ENCODE measurements at places on chromosomes 4 and X.
A peak's percentile ranks its signal among the peaks of the same experiment; 100 is the strongest.

GRCh38 chrX:154485150-154486051 lies 1.0 kb downstream of the UBL4A start:
- DNase-seq = peak; percentile 29

GRCh38 chrX:135454816-135455215 lies 33.1 kb downstream of the SMIM10L2A start:
- no peak for DNase-seq

GRCh38 chr4:2361366-2362265 lies 56.8 kb downstream of the ZFYVE28 start:
- DNase-seq = no peak

DNA sequence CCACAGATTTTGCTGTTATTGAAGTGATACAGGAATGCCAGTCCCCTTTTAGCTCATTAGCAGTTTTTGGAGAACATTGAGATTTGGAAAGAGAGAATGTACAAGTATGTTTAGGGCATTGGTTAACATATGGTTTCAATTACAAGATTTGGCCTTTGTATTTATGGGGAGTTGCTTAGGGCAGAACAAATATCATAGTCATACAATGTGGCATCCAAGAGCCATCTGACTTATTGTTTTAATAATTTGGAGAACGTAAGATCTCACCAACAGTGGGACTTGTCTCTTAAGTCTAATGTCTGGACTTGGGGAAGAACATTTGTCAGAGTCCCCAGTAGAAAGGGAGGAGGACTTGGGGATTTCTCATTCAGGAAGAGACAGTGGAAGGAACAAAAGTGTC lies 166.1 kb downstream of the STK32B start:
- DNase-seq = no peak

DNA sequence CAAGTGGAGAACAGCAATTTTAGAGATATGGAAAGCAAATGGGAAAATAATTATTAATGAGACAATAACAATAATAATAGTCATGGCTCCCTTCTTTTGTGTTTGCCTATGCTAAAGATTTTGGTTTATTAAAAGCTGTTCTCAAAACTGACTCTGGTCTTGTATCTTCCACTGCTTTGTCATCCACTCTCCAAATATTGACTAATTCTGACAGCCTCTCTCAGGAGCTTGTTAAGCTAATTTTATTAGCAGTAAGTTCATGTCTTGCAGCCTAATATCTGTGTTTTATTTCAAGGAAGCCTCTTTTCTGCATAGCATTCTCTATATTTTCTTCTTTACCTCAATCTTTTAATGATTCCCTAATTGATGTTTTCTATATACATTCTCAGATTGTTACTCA lies 1419.8 kb downstream of the ARAP2 start:
- no peak for DNase-seq

- DNase-seq = no peak
These were observed 1927.3 kb downstream of the STIM2 start for GRCh38 chr4:28787947-28788346.

DNA sequence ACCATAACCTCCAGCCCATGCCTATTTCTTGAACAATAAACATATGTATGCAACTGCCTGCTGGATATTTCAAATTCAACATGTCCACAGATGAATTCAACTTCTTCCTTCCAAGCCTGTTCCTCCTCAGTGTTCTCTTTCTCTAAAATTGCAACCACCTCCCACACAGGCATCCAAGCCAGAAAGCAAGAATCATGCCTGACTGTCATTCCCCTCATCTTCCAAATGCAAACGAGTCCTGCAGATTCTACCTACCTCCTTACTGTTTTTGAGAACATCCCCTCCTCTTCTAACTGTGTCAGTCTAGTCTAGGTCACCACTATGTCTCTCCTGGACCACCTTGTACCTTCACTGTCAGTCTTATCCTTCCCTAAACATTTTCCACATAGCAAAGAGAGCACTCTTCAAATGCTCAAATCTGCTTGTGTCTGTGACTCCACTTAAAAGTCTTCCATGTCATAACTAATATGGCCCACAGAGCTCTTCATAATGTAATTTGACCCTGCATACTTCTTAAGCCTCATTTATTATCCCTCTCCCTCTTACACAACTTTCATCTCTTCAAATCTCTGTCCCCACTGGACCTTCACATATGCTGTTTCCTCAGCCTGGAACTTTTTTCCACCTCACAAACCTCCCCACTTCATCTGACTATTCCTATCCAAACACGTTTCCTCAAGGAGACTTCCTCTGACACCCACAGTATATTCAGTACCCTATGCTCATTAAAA lies 25.7 kb downstream of the MAPK10 start:
- DNase-seq = no peak

GRCh38 chrX:136185401-136186022 lies 38.2 kb downstream of the FHL1 start:
- DNase-seq = no peak

- no peak for DNase-seq
These were observed 13.3 kb downstream of the CETN2 start for GRCh38 chrX:152817078-152817764.

DNA sequence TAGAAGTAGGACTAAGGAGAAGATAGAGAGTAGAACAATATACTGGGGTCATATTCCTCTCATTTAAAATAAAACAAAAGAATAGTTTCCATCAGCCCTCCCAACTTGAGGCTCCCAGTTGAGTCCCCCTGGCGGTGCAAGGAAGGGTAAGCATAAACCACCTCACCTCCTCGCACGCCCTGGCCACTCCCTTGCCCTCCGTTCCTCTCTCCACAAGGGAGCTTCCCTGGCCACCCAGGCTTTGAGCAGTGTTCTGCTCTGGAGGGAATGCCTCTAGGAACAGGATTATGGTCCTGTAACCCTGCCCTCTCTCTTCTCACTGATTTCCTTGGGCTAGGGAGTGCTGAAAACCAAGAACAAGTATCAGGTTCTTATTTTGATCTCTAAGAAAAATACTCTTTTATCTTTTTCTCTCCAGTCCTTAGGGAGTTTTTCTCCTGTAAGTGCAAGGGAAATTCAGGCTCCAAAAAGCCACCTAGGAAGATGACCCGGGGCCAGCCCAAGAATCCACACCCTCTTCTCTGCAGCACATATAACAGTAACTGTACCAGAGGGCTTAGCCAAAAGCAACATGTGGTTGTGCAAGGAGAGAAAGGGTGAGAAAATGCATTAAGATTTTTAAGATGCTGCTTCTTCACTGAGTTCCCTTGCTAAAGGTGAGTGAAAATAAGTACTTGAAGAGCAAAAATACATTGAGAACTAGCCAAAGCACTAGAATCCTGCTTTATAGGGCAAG lies 69.9 kb downstream of the USP38 start:
- no peak for DNase-seq

GRCh38 chr4:126465341-126465740 lies 1150.6 kb downstream of the FAT4 start:
- no peak for DNase-seq

GRCh38 chrX:72604705-72605104 lies 32.1 kb upstream of the HDAC8 start:
- DNase-seq = no peak

- no peak for DNase-seq
These were observed 156.4 kb upstream of the PCDH10 start for GRCh38 chr4:132992686-132993085.

DNA sequence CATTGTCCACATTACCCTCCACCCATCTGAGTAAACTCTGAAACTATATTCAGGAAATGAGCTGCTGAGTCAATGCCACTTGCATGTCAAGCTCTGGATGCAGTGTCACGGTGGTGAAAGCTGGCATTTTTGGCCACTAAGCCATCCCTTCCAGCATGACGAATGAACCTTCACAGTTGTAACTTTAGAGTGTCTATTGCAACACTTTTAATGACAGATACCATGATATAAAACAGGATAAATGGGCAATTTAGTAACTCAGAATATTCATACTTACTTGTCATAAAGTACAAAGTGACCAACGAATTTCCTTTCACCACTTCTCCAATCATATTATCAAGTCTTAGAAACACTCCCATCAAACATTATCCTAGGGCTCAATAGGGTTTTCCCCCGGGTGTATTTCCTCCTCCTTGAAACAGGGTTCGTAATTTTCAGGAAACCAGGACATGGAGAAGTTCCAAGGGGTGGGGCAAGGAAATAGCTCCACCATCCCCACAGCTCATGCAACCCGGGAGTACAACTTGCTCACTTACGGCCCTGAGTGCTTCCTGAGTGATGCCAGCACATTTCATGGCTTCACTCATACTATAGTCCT lies 73.1 kb downstream of the MTHFD2L start:
- DNase-seq = no peak

DNA sequence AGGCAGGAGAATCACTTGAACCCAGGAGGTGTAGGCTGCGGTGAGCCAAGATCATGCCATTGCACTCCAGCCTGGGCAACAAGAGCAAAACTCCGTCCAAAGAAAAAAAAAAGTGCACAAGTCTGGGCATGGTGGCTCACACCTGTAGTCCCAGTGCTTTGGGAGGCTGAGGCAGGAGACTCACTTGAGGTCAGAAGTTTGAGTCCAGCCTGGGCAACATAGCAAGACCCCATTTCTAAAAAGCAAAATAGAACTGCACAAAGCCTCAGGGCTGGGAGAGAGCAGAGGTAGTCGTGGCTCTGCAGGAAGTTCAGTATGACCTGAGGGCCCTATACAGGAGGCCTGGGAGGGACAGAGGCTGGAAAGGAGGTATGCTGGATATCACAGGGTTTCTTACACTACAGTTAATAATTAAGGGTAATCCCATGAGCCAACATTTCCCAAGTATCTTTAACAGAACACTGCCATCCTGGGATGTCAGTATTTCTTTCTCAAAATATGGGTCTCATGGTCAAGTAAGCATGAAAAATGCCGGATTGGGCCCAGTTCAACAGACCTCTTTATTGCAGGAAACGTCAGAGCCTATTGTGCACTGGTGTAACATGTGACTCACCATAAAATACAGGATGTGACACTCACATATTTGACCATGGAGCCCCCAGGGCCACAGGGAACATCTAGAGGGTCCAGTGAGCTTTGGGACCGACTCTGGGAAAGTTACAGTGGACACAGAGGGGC lies 37.8 kb downstream of the ACSL1 start:
- no peak for DNase-seq

DNA sequence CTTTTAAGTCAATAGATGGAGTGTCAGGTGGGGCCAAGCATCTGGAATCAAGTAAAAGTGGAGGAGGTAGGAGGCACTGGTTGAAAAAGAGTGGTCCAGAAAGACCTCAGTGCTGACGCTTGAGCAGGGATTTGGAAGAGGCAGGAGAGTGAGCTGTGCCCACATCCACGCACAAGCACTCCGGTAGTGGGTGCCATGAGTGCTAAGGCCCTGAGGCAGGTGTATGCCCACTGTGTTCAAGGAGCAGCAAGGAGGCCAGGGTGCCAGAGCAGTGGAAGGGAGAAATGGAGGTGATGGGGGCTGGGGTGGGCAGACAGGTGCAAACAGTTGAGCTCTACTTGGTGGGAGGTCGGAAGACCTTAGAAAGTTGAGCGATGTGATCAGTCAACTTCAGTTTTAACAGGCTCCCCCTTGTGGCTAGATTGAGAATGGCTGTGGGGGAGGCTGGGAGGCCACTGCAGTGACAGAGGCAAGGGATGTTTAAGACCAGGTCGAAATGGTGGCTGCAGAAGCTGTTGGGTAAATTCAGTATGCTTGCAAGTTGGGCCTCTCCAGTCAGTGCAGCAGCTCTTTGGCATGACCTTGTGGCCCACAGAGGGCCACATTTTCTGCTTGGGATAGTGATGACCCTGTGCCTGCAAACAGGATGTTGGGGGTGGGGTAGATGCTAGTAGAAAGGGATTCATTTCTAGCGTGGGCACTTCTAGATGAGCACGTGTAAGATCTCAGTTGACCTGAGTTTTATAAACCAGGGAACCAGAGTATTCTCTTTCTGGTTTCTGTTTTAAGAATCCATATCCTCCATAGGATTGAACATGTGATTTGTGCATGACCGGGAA lies 12.7 kb downstream of the TKTL1 start:
- DNase-seq = peak; percentile 82

DNA sequence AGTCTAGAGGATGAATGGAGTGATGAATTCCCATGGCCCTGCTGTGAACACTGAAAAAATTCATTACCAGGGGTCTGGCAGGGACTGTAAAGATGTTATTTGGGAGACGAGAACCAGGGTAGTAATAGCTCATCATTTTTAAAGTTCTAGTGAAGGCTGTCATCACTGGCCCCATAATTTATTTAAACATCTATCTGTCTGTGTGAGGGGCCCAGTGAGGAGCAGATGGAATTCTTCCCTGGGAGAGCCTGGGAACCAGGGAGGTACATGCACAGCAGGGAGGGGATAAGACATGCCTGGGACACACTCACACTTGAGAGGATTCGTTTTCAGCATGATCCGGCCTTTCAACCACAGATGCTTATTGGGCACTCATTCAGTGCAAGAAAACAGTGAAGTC lies 162.0 kb downstream of the PDGFRA start:
- no peak for DNase-seq

DNA sequence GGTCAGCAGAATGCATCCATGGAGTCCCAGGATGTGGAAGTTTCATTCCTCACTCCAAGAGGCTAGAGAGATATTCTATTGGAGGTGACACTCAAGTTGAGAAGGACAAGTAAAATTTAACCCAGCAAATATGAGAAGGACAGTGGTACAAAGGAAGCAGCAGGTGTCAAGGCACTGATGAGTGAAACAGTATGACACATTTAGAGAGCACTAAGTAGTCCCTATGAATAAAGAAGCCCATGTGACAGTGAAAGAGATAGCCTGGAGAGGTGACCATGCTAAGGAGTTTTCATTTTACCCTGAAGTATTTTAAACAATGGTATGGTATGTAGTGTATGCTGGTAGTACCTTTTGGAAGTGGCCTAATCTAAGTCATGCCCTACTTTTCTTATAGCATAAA lies 9.2 kb downstream of the BMX start:
- no peak for DNase-seq

DNA sequence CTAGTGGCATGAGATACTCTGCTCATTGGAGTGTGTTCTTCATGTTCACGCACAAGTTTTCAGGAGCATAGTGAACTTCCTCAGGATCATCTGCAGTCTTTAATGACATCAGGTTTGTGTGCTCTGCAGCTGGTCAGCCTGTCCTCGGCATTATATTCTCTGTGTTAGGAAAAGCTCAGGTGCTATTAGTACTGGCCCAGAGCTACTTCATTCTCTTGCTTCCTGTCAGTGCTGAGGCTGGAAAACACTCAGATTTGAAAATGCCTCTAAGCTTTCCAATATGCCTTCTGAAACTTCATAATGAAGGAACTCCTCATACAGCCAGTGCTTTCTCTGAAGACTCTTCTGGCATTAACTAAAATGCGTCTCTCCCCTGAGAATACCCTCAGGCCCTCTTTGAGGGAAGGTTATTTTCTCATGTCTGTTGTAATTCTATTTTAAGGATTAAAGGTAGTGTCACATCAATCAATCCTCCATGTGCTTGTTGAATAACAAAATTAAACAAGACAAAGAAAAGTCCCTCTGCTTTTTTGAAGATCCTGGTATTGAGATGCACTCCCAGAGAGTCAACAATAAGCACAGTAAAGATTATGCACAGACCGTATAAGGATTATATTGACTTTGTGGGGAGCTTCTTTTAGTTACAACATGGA lies 666.4 kb downstream of the ADGRL3 start:
- DNase-seq = no peak

GRCh38 chr4:15902746-15903145 lies 35.8 kb downstream of the FGFBP1 start:
- no peak for DNase-seq

- DNase-seq = no peak
These were observed 138.9 kb downstream of the PTTG2 start for GRCh38 chr4:38099020-38099600.
